ENCODE measurements at places on chromosomes 2 and 18.

DNA sequence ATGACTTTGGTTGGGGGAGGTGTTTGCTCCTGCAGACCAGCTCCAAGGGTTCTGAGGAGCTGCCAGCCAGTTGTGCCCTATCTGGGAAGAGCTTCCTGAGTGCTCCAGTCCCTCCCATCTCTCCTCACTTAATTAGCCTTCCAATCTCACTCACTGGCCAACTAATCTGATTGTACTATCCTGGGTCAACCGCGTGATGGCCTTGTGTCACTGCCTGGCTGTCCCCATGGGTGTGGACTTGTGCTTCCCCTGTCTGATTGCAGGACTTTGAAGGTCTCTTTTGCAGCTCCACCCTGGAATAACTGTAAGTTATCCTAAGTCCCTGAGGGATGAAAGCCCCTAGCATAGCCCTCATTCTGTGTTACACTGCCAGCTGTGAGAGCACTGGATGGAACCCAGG is 65.0 kb downstream of the SLC4A5 start:
- DNase-seq = no peak

DNA sequence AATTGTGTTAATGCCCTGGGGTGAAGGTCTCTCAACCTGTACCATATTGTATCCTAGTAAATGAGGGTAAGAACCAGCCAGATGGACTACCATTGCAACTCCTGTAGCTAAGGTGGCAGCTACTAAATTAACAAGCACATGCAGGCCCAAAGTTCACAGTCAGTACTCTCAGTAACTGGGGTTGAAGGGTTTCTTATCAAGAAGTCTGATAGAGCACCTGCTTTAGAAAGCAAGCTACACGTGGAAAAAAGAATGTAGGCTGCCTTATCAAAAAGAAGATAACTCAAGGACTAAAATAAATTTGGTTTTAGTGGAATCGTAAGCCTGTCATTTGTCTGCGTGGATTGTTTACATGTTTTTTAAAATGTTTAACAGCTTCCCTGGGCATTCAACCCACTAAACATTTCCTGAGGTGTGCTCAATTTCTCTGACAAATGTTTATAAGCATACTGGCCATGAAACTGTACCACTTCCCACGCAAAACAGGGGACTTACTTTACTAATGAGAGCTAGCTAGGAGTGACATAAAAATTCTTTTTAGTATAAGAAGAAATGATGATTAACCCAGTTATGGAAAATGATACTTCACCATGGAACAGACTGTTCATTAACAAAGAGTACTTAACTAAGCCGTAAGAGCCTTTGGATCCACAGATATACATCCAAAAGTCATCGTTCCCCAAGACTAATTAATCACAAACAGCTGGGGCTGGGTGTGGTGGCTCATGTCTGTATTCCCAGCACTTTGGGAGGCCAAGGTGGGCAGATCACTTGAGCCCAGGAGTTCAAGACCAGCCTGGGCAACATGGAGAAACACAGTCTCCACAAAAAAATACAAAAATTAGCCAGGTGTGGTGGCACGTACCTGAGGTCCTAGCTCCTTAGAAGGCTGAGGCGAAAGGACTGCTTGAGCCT is 36.5 kb downstream of the LPIN2 start:
- DNase-seq = no peak

GRCh38 chr2:128389388-128390086 is 70.9 kb upstream of the HS6ST1 start:
- no peak for DNase-seq

- DNase-seq = no peak
These were observed 82.3 kb downstream of the ACVR2A start for GRCh38 chr2:147927053-147927588.

DNA sequence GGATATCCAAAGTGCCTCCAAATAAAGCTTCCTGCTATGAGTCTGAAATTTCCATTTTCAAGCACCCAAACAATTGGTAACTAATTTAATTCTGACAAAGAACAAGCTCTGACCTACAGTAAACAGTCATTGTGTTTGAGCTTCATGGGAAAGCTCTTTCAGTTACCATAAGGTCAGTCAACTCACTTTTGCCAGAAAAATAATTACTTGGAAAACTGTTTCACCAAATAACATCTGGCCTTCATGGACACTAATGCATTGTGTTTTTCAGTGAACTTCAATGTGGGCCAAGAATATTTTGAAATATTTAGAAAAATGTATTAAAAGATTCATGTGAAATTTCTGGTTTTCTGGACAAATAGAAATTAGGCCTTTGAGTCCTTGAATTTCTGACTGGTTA is 369.9 kb downstream of the GALR1 start:
- DNase-seq = no peak

DNA sequence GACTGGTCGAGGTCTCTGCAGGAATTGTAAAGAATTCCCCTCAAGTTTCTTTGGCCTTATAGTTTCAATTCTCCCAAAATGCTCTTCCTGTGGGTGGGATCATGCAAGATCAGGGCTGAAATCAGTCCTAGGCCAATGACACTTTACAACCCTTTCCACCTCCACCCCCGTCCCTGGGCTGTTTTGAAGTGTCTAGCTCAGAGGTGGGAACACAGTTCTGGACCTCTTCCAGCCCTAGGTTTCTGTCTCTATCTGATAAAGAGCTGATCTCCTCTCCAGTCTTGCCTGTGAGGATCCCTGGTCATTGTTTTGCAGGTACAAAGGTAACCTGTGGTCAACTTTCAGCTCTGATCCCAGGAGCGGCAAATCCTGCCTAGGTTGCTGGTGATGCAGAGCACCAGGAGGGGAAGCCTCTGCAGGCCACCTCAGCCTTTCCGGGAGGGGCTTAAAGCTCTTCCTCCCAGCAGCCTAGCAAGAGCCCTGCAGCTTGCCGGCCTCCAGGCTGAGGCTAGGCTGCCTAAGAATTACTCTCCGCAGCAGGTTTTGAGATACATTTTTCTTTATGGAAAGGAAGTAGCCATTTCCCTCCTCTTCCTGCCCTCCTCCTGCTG is 69.8 kb upstream of the WIPF1 start:
- no peak for DNase-seq
